ENCODE measurements at places on chromosomes 3 and 15. TPM values are rescaled to one million over a fixed set of nuclear protein-coding genes. Genes with fewer than 3 reads are reported as not detected.

- no peak for DNase-seq
These were observed 692 bp downstream of the ZWILCH start for GRCh38 chr15:66505818-66506217.

Gene STAC
- total RNA-seq: 0.36 TPM

DNA sequence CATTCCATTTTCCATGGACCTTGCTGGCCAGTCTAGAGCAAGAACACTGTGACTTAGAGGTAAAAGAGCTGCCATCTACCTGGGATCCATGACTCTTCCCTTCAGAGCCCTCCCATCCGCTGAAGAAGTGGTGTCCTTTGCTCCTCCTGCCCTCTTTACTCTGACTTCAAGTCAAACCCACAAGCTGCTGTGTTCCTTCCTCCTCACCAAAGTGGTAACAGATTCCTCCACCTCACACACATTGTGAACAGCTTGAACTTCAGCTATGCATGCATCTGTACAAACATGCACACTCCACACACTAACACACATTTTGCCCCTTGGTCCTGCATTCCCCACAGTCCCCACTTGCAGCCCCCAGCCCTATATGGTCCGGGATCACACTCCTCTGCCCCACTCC is 990 bp downstream of the IQCF5 start:
- DNase-seq: no peak

Gene LDHAL6B
- total RNA-seq: not detected

DNA sequence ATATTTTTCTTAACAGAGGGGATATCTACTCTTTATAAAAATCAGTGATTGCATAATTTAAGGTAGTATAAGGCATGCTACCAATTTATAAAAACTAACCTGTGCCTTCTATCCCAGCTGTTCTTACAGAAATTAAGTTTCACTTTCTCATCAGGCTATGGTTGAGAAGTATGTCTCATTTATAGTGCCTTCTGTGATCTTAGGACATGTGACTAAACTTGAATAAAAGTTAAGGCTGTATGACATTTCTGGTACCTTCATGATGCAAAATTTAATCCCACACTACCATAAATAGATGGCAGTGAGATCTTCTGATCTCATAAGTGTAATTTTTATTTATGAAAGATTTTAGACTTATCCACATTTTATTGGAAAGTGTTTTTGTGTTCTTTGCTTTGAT is 12.6 kb downstream of the TIPARP start:
- peak; percentile 36 for DNase-seq

- no peak for DNase-seq
These were observed 135.8 kb upstream of the CTDSPL start for GRCh38 chr3:37725842-37726241.

All from IMR-90 (cell line).